SJSA1 (cell line): ENCODE measurements at places on chromosomes 11 and 22.

DNA sequence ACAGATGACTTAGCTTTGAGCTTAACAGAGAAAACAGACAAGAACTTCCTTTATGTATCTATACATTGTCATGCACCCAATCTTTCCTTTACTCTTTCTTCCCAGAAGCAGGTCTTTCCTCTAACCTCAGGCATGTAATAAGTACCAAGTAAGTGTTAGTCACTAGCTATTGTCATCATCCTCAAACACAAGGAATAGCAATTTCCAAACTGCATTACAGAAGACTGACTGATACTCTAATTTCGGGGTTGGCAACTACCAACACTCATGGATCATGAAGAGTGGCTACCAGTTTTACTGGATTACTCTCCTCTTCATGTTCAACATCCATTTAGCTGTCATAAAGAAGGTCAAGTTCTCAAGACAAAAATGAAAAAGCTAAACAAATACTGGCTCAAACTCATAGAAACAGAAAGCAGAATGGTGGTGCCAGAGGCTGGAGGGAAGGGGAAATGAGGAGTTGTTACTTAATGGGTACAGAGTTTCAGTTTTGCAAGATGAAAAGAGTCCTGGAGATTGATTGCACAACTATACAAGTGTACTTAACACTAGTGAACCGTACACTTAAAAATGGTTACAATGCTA is 111.6 kb downstream of the SIK3 start:
- peaks cover 47% of the 10 kb centered on the region for H3K4me1 ChIP-seq
- no peaks in the 10 kb centered on the region for H3K36me3 ChIP-seq
- H3K27me3 ChIP-seq: no peaks in the 10 kb centered on the region
- H3K27ac ChIP-seq: peak overlapping the region; percentile 9; the same call in 1 of the 2 replicates

- no peak overlapping the region for H3K4me3 ChIP-seq
- no peak for DNase-seq
- peaks cover under 1% of the 10 kb centered on the region; the same call in 1 of the 2 replicates for H3K27me3 ChIP-seq
Observed at GRCh38 chr22:32336771-32337424, 20.8 kb upstream of the RFPL3 start.

GRCh38 chr11:73376803-73377629 is 817 bp downstream of the RELT start:
- peaks cover 16% of the 10 kb centered on the region for H3K4me1 ChIP-seq
- DNase-seq: peak; percentile 74
- peaks cover 8% of the 10 kb centered on the region for H3K36me3 ChIP-seq
- peak overlapping the region; percentile 91 for H3K4me3 ChIP-seq
- H3K27me3 ChIP-seq: no peaks in the 10 kb centered on the region

GRCh38 chr11:75323609-75324008 is 27.9 kb downstream of the ARRB1 start:
- no peaks in the 10 kb centered on the region for H3K36me3 ChIP-seq
- no peaks in the 10 kb centered on the region for H3K27me3 ChIP-seq
- DNase-seq: no peak

GRCh38 chr11:118171269-118172062 is 5.0 kb downstream of the SCN2B start:
- H3K4me1 ChIP-seq: no peaks in the 10 kb centered on the region
- H3K36me3 ChIP-seq: no peaks in the 10 kb centered on the region
- no peak overlapping the region for H3K27ac ChIP-seq

GRCh38 chr11:125903711-125904659 is at the start of gene DDX25:
Gene DDX25 (plus strand): TSS chr11:125904508. CDS start chr11:125904518, 10 bp downstream.
- DNase-seq: no peak
- peak within 1 kb of the TSS; percentile 51; the same call in 1 of the 2 replicates for H3K4me3 ChIP-seq
- H3K27ac ChIP-seq: no peak within 1 kb of the TSS
- H3K27me3 ChIP-seq: peaks cover 6% of the 10 kb centered on the region; the same call in 1 of the 2 replicates

DNA sequence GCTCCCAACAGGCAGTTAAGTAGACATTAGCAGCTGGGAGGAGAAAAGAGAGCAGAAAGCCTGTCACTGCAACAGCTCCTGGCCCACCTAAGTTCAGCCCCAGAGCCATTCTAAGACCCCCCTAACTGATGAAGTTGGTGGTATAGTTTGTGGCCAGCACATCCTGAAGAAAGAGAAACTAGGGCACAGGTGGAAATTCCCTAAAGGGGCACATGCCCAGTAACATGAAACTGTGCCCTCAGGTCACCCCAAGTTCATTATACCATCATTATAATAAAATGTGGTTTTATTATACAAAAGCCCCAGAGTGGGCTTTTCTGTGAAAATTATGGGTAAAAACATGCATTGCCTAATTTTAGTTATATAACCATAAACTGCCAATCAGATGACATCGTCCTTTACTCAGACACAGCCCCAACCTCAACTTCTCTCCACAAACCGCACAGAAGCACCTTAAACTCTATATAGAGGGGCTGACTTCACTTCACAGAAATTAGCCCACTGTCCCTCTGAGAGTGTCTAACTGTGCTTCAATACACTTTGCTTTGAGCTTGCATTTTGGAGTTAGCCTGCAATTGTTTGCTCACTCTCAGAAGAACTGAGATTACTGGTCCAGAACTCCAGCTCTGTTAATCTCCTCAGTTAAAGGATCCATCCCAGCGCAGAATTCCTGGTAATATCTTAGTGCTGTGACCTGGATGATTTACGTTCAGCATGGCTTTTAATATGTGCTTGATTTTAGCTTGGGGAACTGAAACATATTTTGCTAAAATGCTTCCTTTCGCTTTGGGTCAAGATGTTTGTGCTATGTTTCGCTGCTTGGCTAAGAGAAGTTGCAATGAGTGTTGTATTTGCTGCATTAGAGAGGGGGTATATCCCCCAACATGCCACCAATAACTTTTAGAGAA is 1.8 kb upstream of the APOL3 start:
- peaks cover 3% of the 10 kb centered on the region; the same call in 1 of the 2 replicates for H3K27me3 ChIP-seq
- DNase-seq: no peak
- H3K4me1 ChIP-seq: peaks cover 7% of the 10 kb centered on the region; the same call in 1 of the 2 replicates
- no peak overlapping the region for H3K4me3 ChIP-seq
- H3K36me3 ChIP-seq: no peaks in the 10 kb centered on the region

DNA sequence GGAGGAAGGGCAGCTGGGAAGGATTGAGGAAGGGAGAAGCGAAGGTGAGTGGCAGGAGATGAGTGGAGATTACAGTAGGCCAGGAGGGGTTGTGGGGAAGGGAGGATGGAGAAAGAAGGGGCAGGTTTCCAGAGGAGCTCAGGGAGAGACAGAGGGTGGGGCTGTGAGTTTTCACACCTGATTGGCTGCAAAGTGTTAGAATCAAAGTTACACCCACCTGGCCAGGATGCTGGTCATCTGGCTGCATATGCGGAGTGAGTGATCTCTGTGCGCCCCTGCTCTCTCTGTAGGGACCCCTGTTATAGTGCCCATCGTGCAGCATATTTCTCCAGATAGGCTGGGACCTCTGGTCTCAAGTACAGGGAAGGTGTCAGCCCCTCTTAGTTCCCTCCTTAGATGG is 18.3 kb downstream of the AMPD3 start:
- no peak overlapping the region for H3K27ac ChIP-seq
- no peaks in the 10 kb centered on the region for H3K27me3 ChIP-seq
- H3K4me3 ChIP-seq: no peak overlapping the region
- DNase-seq: no peak
- no peaks in the 10 kb centered on the region for H3K36me3 ChIP-seq
